Stimulated activated CD8-positive, alpha-beta memory T cell treated with anti-CD3 and anti-CD28 coated beads, Interleukin-15, amount 100 ng/mL, for 24 hours (primary cell): ENCODE measurements at places on chromosomes 3 and 15.

DNA sequence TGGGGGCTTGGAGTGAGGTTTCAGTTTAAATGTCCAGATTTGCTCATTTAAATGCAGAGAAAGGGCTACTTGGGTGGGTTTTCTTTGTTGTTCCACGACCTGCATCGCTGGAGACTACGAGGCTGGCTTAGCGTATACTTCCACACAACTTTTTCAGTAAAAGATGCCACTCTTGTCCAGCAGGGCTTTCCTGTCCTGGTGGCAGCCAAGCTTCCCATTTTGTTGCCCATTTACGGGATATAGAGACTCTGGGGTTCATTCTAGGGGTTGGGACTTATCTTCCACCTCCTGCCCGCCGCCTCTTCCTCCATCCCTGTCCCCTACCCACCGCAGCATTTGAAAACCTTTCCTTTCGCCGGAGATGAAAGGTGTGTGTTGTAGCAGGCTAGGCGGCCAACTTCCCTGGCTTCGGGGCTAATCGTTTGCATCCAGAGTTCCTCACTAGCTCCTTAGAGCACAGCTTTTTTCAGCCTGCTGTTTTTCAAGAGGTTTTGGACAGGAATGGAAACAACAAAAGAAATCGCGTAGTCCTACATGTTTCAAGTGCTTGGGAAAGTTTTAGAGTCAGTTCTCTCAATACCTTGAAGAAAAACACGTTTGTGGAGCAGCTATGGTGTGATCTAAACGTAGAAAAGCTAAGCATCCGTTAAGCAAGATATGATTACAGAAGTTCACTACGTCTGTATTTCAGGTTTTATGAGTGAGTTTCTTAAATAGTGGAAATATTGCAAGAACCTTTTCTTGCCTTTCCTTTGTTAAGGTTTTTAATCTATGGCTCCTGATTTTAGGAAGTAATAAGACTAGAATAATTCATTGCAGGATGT is 843 bp downstream of the CHRNA5 start:
- no peak for DNase-seq

GRCh38 chr3:197454014-197454413 is 101.8 kb downstream of the BDH1 start:
- DNase-seq: no peak

- DNase-seq: no peak
Observed at GRCh38 chr15:48298914-48299313, 32.3 kb upstream of the DUT start.

- no peak for DNase-seq
Observed at GRCh38 chr15:56207711-56208110, 36.0 kb downstream of the RFX7 start.

GRCh38 chr3:115248274-115248673 is 101.2 kb upstream of the ZBTB20 start:
- no peak for DNase-seq

DNA sequence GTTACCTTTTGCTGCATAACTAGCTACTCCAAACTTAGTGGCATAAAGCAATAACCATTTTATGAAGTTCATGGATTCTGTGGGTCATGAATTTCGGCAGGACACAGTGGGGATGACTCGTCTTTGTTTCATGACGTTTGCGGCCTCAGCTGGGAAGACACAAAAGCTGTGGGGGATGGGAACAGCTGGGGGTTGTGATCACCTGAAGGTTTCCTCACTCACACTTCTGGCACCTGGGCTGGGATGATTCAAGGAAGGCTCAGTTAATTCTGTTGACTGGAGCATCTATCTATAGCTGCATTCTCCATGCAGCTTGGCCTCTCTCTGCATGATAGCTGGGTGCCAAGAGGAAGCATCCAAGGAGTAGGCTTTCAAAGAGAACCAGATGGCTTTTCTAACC is 332.8 kb downstream of the ULK4 start:
- DNase-seq: no peak

- no peak for DNase-seq
Observed at GRCh38 chr3:171375666-171376595, 84.3 kb downstream of the TNIK start.

GRCh38 chr3:15387171-15387581 is 40.2 kb downstream of the METTL6 start:
- DNase-seq: no peak

DNA sequence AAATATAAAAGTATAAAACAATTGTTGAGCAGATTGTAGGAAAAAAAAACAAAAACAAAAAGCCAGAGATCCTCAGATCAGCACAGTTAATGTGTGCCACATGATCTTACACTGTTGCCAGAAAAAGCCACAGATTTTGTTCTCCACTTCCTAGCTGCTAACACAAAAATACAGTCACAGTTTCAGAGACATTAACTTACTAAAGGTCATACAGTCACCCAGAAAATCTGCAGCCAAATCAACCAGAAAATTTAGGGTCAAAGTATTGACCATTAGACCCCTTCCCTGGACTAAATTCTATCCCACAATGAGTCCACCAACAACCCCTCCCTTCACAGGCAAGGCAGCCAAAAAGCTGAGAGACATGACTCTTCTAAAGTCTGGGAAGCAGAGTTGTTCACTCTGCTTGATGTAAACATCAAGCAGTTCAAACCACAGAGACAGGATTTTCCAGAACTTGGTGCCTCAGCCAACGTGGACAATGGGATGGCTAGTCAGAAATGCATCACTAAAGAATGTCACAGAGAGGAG is 59.1 kb downstream of the SST start:
- no peak for DNase-seq

GRCh38 chr15:66946578-66947164 is 118.7 kb upstream of the SMAD3 start:
- peak; percentile 43 for DNase-seq

- DNase-seq: no peak
Observed at GRCh38 chr3:58490860-58491501, 915 bp upstream of the KCTD6 start.
